Osteoblast (primary cell): ENCODE measurements at places on chromosomes 1 and 21. TPM values are rescaled to one million over a fixed set of nuclear protein-coding genes. Genes with fewer than 3 reads are reported as not detected.

The NBPF4 gene
- total RNA-seq, result under 0.01 TPM in 1 of 2 replicates, not detected in the other

The ABCA4 gene
- under 0.01 and 1.1 TPM in 2 replicates for total RNA-seq

The BCL10 gene
- 30.4 and 35.7 TPM in 2 replicates for total RNA-seq

The CALML6 gene
- 0.29 and 0.36 TPM in 2 replicates for total RNA-seq

The C1orf56 gene
- 4.4 and 5.4 TPM in 2 replicates for total RNA-seq

The SELL gene
- under 0.01 TPM in 2 replicates for total RNA-seq

The HAO2 gene
- not detected in 2 replicates for total RNA-seq

The ASTN1 gene
- under 0.01 TPM in 1 of 2 replicates, not detected in the other for total RNA-seq

The LDLRAD1 gene
- total RNA-seq, result not detected in 2 replicates

The AVPR1B gene
- total RNA-seq, result not detected in 2 replicates

The OR2T33 gene
- total RNA-seq, result not detected in 2 replicates

The VHLL gene
- not detected in 2 replicates for total RNA-seq

The ADAMTSL4 gene
- 3.2 and 5.4 TPM in 2 replicates for total RNA-seq

The JAM2 gene
- total RNA-seq, result 0.88 and 1.1 TPM in 2 replicates

The SGIP1 gene
- total RNA-seq, result 17.4 and 31.5 TPM in 2 replicates

The PLPPR5 gene
- not detected in 2 replicates for total RNA-seq

The SPATA1 gene
- 1.8 and 2.1 TPM in 2 replicates for total RNA-seq

The KIFAP3 gene
- total RNA-seq, result 44.9 and 50.4 TPM in 2 replicates

The RAB13 gene
- 72.0 and 78.4 TPM in 2 replicates for total RNA-seq

The RGS16 gene
- total RNA-seq, result under 0.01 and 0.29 TPM in 2 replicates

The HSD3B1 gene
- total RNA-seq, result not detected in 2 replicates

The GSTM5 gene
- total RNA-seq, result 2.1 and 4.3 TPM in 2 replicates

The PRAMEF11 gene
- total RNA-seq, result not detected in 2 replicates

The C1orf94 gene
- total RNA-seq, result not detected in 2 replicates

The RASSF5 gene
- total RNA-seq, result 0.59 and 0.72 TPM in 2 replicates

The EMC1 gene
- total RNA-seq, result 60.1 and 64.1 TPM in 2 replicates

The SPATA21 gene
- total RNA-seq, result not detected in 2 replicates

The NUAK2 gene
- 2.7 and 3.6 TPM in 2 replicates for total RNA-seq

The NTRK1 gene
- total RNA-seq, result 0.36 and 0.88 TPM in 2 replicates

The LMO4 gene
- 61.9 and 62.8 TPM in 2 replicates for total RNA-seq

The HAX1 gene
- total RNA-seq, result 149 and 152 TPM in 2 replicates

The TCEA3 gene
- total RNA-seq, result 28.9 and 31.5 TPM in 2 replicates

The KLF17 gene
- 0.36 and 0.59 TPM in 2 replicates for total RNA-seq

The INAVA gene
- total RNA-seq, result under 0.01 and 0.36 TPM in 2 replicates

The CPLANE2 gene
- total RNA-seq, result 9.4 and 14.1 TPM in 2 replicates

The PDPN gene
- 4.7 and 11.9 TPM in 2 replicates for total RNA-seq
